ENCODE measurements at places on chromosomes 5 and 9.

GRCh38 chr9:129549684-129550083 lies 71.2 kb downstream of the C9orf50 start:
- peak; percentile 45 for DNase-seq

DNA sequence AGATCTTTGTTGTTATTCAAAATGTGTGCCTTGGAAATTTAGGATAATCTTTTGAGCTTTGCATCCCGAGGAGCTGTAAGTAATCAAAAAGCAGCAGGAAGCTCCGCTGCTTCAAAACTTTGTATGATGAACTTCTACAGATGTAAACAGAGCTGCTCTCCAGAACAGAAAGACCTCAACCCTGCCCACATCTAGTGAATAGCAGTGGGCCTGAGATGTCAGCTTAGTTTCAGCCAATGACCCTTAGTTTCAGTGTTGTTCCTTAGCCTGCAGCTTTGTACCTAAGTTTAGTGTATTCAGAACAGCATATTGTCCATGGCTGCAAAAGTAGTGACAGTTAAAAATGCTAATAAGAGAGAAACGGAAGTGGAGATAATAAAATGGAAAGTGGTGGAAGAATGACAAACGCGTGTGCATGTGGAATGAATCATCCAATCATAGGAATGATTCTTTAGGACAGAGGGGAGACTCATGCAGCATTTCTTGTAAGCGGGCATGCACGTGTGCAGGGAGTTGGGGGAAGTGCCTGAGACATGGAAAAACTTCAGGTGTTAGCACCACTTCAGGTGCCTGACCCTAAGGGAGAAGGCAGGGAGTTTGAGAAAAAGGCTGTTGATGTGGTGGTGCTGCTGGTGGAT lies 24.9 kb downstream of the SNX24 start:
- no peak for DNase-seq

DNA sequence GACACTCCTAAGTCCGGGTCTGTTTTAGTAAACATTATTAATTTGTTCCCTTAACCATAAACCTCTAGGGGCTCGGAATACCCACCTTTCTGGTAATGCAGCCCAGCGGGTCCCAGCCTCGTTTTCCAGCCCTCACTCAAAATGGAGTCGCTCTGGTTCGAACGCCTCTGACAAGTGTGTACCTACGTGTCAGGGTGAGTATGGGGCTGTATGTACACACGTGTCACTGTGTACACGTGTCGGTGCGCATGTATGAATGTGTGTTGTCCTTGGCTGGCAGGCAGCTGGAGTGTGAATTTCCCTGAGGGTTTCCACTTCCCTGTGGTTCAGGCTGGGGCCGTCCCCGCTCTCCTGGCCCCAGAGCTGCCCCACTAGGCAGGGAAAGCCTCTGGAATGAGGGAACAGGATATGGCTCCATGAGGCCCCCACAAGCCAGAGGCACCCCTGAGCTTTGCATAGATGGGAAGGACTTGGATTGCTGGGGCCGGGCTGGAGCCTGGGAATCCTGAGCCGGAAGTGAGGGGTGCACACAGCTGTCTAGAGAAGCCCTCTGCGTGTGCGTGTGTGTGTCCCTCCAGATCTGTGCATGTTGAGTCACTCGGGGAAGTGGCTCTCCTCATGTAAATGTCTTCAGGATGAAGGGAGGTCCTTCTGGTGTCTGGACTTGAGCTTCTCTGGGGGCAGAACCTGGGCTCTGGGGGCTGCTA lies 160.8 kb upstream of the IER5L start:
- DNase-seq = no peak

DNA sequence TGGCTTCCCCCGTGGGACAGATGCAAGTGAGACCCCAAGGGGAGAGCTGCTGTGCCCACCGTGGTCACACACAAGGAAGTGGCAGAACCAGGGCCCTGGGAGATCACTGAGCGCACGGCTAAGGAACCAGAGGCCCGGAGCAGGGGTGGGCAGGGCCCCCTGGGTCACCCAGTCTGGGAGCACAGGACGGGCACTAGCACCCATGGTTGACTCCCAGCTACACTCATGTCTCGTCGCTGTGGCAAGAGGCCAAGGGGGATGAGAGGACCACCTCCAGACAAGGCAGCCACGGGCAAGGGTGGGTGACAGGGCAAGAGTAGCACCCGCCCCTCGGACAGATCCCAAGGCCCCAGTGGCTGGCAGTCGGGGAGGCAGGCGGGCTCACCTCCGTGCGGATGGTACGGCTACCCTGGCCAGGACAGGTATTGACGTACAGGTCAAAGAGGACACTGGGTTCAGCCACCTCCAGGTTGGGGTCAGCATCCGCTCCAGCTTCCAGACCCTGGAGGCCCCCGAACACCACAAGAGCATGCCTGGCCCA lies 5.1 kb downstream of the ENDOG start:
- peak; percentile 9 for DNase-seq

DNA sequence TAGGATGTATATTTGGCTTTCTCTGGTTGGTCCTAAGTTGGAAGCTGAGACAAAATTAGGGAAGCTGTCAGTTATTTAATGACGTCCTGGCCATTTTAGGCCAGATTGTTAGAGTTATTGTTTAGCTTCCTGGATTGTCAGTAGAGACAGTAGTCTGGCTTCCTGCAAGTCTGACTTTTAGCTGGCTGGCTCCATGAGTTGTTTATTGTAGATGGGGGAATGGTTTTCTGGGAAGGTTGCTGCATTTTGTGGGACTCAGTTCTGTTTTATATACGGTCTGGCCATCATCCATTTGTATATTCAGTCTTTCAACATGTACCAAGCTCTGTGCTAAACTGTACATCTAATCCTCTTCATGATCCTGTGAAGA lies 68.3 kb downstream of the SGCD start:
- DNase-seq = no peak

DNA sequence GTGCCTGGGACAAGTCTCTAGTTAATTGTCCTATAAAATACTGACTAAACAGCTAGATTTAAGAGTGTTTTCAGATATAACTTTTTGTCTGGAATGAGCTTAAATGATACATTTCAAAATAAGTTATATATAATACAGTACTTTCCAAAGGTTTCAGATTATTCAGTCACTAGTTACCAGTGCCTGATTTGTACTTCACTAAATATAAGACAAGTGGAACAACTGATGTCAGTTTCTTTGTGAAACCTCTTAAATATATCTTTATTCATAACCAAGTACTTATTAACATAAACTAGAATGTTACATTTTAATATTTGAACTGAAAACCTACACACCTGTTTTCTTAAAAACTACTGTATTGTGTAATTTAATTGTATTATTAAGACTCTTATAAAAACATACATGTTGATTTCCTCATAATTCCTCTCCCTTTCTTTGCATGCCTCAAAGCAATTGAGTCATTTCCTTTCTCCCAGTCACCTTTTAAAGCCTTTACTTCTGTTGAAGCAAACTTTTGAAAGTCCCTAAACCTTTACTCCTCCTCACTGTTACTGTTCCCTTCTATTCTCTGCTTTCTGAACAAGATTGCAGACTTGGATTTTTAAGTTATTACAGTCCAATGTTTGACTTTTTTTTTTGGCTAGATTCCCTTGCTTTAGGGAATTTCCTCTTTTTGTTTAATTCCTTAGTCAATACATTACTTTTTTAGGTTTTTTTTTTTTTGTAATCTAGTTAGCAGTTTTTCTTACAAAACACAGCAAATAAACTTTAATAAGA lies 8.7 kb upstream of the SEMA6A start:
- DNase-seq = no peak

DNA sequence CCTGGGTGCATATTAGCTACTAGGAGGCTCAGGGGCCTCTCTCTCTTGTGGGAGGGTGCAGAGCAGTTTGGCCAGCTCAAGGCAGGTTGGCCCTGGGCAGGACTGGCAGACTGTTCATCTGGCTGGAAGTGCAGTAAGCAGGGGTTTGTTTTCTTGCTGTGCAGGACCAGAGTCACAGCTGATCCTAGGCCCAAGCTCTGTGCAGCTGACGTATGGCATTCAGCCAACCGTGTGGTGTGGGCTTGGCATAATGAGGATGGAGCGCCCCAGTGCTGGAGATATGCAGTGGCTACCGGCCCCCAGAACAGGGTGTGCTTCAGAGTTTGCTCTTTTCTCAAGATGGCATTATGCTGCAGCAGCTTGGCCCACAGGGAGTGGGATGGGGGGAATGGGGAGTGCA lies 31.0 kb upstream of the PHF24 start:
- no peak for DNase-seq

- no peak for DNase-seq
These were observed 160.4 kb upstream of the PHYKPL start for GRCh38 chr5:178392931-178393394.

- no peak for DNase-seq
These were observed 140.2 kb upstream of the BRINP1 start for GRCh38 chr9:119509291-119509905.

DNA sequence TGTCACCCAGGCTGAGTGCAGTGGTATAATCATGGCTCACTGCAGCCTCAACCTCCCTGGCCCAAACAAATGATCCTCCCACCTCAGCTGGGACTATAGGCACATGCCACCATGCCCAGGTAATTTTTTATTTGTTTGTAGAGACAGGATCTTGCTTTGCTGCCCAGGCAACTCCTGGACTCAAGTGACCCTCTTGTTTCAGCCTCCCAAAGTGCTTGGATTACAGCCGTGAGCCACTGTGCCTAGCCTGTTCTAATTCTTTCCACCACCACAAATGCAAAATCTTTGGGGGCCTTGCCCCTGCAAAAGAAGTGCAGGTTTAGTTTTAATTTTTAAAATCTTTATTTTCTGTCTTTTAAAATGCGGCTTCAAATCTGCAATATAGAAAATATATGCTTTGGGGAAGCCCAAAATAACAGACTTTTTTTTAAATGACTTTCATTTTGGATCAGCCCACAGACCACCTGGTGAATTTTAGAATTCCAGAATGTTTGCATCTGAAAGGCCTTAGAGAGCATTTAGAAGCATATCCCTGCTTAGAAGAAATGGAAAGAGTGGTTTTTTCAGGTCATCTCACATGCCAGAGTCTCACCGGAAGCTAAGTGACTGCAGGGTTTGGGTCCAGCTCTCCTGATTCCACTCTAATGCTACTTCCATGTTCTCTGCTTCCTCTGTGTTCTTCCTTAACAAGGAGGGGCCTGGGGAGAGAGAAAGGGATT lies 111.4 kb upstream of the FER start:
- DNase-seq = no peak

- peak; percentile 77 for DNase-seq
These were observed 17.7 kb downstream of the RALGDS start for GRCh38 chr9:133103183-133103986.

DNA sequence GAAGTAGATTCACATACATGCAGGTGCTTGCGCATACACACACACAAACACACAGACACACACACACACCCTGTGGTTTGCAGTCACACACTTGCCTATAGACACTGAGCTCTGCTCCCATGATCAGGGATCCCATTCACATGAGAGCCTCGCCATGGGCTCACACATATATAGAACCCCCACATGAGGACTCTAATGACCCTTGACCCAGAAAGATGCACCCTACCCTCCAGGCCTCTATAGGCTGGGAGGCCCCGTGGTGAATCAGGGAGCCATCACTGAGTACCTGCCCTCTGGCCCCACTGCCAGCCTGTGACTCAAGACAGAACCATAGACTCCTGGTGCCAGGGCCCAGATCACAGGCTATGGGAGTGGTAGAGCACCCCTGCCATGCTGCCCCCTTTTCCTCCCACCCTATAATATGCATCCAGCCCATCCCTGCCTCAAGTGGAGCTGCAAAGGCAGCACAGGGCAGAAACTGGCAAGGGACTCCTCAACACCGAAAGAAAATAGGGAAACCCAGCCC lies 3.3 kb upstream of the AQP3 start:
- DNase-seq = no peak

GRCh38 chr9:129648092-129648763 lies 6.3 kb upstream of the ASB6 start:
- DNase-seq = no peak

- DNase-seq = peak; percentile 26
These were observed 24.7 kb downstream of the ZFR start for GRCh38 chr5:32419791-32420190.

DNA sequence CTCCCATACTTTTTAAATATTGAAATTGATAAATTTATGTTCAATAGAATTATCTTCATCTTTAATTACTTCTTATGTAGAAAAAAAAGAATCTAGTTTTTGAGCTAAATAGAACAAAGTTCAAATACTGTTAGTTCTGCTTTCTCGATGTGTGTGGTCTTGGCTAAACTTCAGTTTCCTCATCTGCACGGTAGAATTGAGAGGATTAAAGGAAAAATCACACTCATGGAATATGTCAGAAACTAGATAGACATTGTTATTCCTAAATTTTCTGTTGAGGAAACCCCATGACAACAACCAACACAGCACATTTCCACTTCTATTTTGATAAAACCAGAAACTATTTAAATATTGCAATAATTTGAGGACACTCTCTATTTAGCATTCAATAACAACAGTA lies 100.3 kb downstream of the MUSK start:
- no peak for DNase-seq

DNA sequence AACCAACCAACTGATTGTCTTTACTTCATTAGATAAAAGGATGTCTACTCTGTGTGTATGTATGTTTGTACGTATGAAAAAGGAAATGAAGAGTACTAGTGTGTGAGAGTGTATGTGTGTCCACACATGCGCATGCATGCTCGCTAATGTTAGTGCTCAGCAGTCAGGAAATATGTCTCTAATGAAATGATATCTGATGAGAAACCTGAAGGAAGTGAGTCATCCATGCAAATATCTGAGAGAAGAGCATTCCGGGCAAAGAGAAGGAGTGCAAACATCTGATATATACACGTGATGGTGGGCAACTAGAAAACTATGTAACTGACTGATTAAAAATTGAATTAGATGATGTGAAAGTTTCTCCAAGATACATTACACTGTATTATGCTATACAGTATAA lies 29.6 kb upstream of the UGCG start:
- DNase-seq = no peak

DNA sequence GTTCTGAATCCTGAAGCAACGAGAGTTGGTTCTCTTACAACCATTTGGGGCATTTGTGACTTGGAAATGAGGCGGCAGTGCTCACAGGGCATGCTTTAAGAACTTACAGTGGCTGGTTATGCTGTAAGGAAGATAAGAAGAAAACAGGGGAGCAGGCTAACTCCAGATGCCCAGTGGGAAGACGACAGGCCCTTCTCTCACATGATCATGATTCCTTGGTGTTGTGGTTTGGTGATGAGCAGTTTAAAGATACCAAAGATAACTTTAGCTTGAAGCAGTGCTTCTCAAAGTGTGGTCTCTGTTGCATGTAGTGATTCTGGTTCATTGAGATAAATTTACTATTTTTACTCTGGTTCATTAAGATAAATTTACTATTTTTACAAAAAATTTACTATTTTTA lies 2.6 kb upstream of the HABP4 start:
- no peak for DNase-seq

GRCh38 chr9:135196474-135196873 lies 109.0 kb downstream of the OLFM1 start:
- no peak for DNase-seq

Data from D341Med (cell line).